Activated T-cell treated with anti-CD3 and anti-CD28 coated beads, Interleukin-2, amount 50 U/mL, for 72 hours (primary cell): ENCODE measurements at places on chromosomes 7 and 10.

GRCh38 chr7:131370523-131370968 is 42.9 kb downstream of the MKLN1 start:
- no peak overlapping the region for H3K4me3 ChIP-seq
- peaks cover 67% of the 10 kb centered on the region for H3K4me1 ChIP-seq
- DNase-seq: peak; percentile 52

GRCh38 chr10:122407375-122408125 is 33.0 kb downstream of the PLEKHA1 start:
- no peaks in the 10 kb centered on the region for H3K36me3 ChIP-seq
- peaks cover 29% of the 10 kb centered on the region for H3K4me1 ChIP-seq
- H3K27me3 ChIP-seq: no peaks in the 10 kb centered on the region
- no peak overlapping the region for H3K4me3 ChIP-seq
- peak; percentile 66 for DNase-seq

DNA sequence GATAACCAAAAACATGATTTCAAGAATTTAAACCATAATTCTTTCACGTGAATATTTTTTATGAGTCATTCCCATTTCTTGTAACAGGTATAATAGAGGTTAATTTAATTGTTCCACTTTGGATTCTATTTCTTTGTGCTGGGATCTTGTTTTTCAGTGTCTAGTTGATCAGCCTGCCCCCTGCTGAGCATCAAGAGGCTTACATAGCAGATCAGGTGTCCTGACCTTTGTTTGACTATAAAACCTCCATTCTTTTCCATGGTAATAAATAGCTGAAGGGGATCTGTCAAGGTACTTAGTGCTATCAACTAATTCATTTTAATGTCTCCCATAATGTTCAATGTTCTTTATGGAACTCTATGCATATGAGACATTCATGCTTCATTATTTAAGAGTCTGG is 4.9 kb downstream of the COL17A1 start:
- H3K27ac ChIP-seq: no peak overlapping the region
- H3K36me3 ChIP-seq: no peaks in the 10 kb centered on the region
- no peak overlapping the region for H3K4me3 ChIP-seq
- no peaks in the 10 kb centered on the region for H3K27me3 ChIP-seq
- peaks cover 4% of the 10 kb centered on the region for H3K4me1 ChIP-seq
- no peak for DNase-seq

DNA sequence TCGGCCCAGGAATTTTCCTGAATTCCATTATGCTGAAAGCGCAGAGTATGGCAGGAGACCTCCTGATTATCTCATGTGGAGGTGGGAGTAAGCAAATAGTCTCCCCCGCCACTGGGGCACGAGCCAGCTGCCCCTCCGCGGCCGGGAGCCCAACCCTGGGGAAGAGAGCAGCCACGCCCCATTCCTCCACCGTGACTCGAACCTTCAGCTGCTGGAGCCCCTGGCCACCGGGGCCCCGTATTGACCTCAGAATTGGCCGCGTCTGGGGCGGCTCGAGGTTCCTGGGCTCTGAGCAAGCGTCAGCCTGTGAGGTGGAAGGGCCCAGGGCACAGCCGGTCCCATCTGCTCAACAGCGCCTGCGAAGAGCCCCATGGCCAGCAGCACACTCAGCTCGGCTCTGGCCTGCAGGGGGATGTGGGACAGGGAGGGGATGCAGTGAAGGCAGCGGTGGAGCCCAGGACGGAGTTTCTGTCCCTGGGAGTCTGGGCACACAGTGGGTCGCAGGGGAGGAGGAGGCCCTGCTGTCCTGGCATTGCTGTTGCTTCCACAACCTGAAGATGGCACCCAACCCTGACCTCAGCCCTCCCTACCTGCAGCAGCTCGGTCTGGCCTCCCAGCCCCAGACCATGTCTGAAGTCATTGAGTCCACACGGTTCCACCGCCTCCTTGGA is 97.8 kb downstream of the CHST15 start:
- no peaks in the 10 kb centered on the region for H3K36me3 ChIP-seq
- peak; percentile 44 for DNase-seq
- H3K4me1 ChIP-seq: peaks cover 20% of the 10 kb centered on the region
- no peak overlapping the region for H3K27ac ChIP-seq

GRCh38 chr10:76309070-76309469 is 877.6 kb downstream of the LRMDA start:
- no peaks in the 10 kb centered on the region for H3K36me3 ChIP-seq
- H3K4me3 ChIP-seq: no peak overlapping the region
- H3K4me1 ChIP-seq: no peaks in the 10 kb centered on the region
- H3K27ac ChIP-seq: no peak overlapping the region
- H3K27me3 ChIP-seq: no peaks in the 10 kb centered on the region
- no peak for DNase-seq

DNA sequence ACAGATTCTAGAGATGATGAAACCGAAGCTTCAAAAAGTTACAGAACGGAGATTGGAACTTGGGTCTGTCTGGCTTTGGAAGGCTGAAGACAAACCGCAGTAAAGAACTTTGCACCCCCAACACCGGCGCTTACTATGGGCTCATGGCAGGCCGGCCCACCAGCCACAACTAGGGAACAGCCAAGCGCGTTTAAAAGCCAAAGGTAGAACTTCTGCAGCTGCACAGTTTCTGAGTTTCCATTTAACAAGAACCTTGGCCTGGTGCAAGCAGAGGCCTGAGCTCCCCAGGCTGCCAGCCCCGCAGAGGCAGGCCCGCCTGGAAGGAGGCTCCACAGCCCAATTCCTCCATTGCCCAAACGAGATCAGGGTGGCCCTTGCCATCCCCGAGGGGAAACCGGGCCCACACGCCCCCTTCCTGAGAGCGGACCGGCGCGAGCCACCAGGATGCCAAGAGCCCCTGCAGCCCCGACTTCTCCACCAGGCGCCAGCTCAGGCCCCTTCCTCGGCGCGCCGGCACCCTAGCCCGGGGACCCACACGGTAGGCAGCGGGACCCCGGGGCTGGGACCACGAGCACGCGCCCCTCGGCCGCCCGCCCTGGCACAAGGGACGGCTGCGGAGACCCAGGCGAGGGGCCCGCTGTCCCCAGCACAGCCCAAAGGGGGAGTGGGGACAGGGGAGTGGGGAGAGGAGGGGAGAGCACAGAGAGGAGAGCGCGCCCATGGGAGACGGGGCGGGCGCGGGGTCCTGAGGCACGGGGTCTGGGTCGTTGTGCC is 566 bp downstream of the MAD1L1 start:
- H3K27ac ChIP-seq: peak overlapping the region; percentile 61
- H3K27me3 ChIP-seq: no peaks in the 10 kb centered on the region
- H3K4me3 ChIP-seq: peak overlapping the region; percentile 88
- H3K4me1 ChIP-seq: peaks cover 16% of the 10 kb centered on the region
- H3K36me3 ChIP-seq: peaks cover 7% of the 10 kb centered on the region
- peak; percentile 42 for DNase-seq

DNA sequence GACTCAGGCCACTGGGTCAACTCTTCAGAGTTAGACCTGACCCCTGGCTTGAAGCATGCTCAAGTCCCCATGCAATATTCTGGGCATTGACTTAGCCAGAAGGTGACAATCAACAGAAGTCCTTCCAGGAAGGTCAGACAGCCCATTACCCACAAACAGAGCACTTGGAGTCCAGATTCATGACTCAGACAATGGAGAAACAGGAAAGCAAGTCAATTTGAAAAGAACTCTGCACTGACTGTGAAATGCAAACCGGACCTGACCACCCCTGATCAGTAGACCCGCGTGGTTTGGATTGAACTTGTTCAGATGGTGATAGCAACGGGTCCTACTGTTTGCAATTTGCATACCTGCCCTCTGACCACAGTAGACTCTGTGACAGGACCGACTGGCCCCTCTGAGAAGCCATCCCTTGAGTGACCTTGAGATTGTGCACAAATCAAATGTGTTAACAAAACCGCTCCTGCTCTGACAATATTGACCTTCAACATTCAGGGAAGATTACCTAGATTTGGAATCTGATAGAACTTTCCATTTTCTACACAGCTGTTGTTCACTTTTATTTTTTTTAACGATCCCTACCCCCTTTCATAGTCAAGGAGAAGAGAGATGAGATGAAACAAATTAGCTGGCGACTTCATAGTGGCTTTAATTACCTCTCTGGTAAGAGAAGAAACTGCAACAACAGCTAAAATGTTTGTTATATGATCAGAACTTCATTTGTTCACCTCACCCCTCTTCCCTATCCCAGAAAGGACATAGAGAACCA is 138.7 kb downstream of the NRP1 start:
- no peak overlapping the region for H3K4me3 ChIP-seq
- DNase-seq: no peak
- no peaks in the 10 kb centered on the region for H3K36me3 ChIP-seq

- H3K27ac ChIP-seq: no peak overlapping the region
- no peak for DNase-seq
- no peaks in the 10 kb centered on the region for H3K27me3 ChIP-seq
- H3K4me3 ChIP-seq: no peak overlapping the region
Observed at GRCh38 chr10:119120413-119120867, 16.5 kb downstream of the DENND10 start.

DNA sequence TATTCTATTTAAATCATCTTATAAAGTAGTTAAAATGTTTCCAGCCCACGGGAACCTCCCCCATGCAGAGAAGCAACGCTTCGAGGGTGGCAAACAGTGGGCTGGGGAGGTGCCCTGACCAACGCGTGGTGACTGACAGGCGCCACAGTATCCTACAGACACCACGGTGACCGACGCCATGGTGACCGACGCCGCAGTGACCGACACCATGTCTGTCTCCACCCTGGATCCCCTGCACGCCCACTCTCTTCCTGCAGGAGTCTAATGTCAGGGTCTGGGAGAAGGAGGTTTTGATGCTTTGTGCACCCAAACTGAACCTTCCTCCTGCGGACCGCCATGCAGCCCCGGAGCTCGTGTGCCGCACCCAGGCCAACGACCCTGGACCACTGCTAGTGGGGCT is 464.4 kb downstream of the PTPRN2 start:
- H3K4me3 ChIP-seq: no peak overlapping the region
- no peaks in the 10 kb centered on the region for H3K4me1 ChIP-seq
- no peak overlapping the region for H3K27ac ChIP-seq
- no peak for DNase-seq
- no peaks in the 10 kb centered on the region for H3K36me3 ChIP-seq

DNA sequence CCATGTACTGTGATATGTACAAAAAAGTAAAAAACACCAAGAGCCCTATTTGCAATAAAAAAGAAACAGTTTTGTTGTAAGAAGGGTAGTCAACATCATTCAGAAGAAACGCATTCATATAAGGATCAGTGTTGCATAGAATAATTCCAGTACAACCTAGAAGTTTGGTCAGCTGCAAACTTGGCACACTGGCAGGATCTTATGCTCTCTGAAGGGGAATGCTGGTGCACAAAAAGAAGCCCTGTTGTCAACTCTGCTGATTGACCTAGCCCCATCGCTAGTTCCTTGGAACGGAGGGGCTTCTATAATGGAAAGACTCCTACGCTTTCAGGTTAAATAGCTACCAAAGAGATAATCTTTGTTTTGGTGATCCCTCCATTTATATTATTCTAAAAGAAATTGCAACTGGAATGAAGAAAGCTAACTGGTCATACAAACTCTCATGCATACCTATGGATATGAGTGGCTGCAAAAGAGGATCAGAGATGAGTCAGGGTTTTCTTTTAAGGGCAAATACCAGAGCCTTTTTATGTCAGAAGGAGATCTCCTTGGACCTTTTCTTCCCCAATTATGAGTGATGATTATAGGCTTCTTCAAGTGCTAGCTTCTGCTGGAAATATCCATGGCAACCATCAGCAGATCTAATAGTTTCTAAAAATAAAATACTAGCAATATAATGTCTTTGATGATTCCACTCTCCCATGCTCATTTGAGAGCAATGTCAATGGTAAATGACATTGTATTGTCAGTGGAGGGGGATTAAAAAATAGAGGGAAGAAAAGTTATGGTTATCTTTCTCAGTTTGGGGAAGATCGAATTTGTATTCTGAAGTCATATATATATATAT is 312.4 kb upstream of the CACNA2D1 start:
- H3K27me3 ChIP-seq: no peaks in the 10 kb centered on the region
- no peak overlapping the region for H3K4me3 ChIP-seq
- H3K36me3 ChIP-seq: no peaks in the 10 kb centered on the region

- H3K27me3 ChIP-seq: peaks cover 48% of the 10 kb centered on the region
- no peak for DNase-seq
- H3K27ac ChIP-seq: no peak overlapping the region
- H3K4me1 ChIP-seq: peaks cover 13% of the 10 kb centered on the region
Observed at GRCh38 chr7:27128034-27128433, 2.5 kb downstream of the HOXA4 start.

DNA sequence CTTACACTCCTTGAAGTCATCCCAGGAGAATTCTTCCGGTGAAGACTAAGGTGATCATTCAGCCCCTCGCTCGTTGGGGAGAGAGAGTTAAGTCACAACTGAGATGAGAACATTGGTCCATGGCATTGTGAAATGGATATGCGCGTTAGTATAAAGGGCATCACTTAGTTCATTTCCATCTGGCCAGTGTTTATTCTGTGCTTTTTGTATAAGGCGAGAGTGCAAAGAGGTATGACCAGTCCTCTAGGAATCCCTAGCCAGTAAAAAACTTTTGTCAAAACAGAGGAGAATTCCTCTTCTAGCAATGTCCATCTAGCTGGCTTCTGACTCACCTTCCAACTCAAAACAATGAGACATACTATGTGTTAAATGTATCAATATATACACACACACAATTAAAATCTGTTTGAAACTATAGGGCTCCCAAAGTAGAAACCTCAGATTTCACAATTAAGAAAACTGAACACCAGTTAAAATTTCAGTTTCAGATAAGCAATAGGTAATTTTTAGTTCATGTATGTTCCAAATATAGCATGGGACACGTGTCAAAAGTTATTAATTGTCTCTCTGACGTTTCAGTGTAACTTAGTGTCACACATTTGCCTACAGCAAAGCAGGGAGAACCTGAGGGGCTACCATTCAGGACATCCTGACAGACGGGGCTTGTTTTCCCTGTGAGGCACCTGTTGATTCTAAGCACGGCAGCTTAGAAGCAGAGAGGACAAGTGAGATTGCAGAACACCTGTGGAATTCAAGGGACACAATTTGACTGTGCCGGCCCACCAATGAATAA is 158.9 kb downstream of the KLF6 start:
- no peak overlapping the region for H3K4me3 ChIP-seq
- DNase-seq: no peak
- peaks cover under 1% of the 10 kb centered on the region for H3K36me3 ChIP-seq
- H3K4me1 ChIP-seq: peaks cover 23% of the 10 kb centered on the region
- no peaks in the 10 kb centered on the region for H3K27me3 ChIP-seq

DNA sequence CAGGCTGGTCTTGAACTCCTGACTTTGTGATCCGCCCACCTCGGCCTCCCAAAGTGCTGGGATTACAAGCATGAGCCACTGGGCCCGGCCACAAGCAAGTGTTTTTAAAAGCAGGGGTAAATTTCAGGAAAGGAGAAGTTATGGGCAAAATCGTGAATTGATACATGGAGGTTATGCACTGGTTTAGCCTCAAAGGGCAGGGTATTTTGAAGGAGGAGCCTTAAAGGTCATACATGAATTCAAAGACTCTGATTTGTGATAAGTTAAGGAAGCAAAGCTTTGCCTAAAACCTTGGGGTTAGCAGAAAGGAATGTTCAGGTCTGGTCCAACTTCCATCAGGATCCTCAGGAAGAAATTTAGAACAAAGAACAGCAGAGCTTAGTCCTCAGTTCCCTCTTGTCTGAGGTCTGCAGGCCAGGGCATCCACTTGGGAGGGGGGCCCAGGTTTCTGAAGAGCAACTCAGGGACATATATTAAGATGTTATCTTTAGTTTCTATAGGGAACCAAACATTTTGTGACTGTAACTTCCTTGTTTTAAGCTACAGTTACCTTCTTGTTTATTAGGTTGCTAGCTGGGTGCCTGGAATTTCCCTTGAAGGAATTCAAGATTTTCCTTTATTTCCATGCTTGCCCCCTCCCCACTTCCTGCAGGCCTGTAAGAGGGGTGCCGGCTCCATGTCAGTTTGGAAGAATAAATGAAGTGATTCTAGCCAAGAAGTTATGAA is 2.8 kb upstream of the REPIN1 start:
- H3K27ac ChIP-seq: no peak overlapping the region
- no peak for DNase-seq
- no peaks in the 10 kb centered on the region for H3K27me3 ChIP-seq
- H3K4me1 ChIP-seq: peaks cover 40% of the 10 kb centered on the region
